ENCODE measurements at places on chromosomes 13 and 19.

GRCh38 chr19:7871437-7872305 is 2.5 kb downstream of the PRR36 start:
- peak; percentile 36 for DNase-seq

DNA sequence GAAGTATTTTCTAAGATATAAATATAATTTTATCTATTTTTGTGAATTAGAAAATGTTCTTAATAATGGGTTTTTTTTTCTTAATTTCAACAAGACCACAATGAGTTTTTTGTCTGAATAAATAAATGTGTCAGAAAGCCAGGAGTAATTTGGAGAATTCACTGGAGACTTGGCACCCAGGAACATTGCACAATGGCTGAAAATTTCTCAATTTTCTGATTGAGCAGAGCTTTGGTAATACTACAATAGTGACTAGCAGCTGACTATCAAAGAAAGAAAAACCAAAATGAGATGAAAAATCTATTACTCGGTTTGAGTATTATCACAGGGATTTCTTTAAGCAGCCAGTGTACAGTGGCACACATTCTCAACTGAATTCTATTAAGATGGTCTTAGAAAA is 394.4 kb upstream of the PCDH20 start:
- DNase-seq: no peak

DNA sequence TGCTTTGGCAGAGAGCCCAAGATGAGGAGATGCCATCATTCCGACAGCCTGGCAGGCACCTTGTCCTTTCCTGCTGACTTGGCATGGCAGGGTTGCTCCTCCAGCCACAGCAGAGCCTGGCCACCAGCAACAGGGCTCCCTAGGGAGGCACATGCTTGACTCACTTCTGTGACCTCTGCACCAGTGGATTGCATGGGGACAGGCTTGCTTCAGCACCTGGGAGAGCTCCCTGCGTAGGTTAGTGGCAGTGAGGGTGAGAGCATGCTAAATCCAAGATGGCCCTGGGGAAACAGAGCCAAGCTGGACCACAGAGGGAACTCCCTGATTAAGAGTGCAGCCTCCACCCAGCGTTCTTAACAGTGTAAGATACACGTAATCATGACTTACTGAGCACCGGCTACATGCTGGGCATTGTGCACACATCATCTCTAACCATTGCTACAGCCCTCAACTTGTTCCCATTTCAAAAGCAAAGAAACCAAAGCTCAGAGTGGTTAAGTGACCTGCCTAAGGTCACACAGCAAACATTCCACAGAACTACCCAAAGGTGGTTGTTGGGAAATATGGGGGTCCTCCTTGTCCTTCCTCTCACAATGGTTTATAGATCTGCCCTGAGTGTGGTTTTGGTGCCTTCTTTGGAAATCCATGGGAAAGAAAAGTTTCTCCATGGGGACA is 116.6 kb upstream of the UQCRFS1 start:
- DNase-seq: no peak

DNA sequence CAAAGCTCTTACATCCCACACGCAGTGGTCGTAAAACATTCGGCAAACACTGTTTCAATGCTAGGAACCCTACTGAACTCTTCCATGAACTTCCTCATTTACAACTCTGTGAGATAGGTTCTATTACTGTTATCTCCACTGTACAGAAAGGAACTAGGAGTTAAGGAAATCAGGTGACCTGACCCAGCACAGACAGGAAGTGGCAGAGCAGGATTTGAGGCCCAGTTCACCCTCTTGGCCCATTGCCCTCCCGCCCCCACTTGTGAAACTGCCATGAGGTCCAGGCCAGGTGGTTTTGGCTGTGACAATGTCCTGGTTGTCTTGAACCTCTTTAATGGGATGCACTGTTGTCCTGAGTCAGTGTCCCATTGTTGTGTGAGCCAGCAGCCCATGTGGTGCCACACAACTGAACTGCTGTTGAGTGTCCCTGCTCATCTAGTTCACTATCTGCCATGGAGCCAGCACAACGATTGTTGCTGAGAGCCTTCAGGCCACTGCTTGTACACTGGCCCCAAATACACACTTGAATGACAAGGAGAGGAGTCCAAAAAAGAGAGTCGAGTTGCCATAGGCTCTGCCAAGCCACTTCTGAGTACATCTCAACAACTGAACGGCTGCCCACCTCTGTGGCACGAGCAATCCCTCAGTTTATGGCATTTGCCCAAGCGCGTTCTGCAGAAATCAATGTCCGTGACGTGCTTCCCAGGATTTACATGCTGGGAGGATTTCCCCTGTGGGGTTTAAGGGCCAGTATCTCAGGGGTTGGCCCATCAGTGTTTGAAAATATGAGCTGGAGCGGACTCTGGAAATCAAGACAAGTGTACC is 484.6 kb downstream of the TSHZ3 start:
- DNase-seq: no peak

DNA sequence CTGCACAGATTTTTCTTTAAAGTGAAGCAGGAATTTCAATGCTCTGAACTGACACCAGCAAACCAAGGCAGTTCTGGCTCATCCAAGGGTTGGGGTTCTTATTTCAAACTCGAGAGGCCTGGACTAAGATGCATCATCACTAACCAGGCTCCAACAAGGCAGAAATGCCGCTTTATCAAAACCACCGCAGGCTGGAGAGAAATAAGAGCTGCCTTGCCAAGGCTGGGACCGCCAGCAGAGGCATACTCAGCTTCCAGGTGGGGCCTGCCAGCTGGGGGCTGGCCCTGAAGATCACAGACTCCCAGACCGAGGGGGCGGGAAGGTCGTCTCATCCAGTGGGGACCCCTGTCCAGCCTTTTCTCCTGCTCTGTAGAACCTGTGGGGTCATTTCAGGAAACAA is 37.4 kb upstream of the GAS6 start:
- no peak for DNase-seq

DNA sequence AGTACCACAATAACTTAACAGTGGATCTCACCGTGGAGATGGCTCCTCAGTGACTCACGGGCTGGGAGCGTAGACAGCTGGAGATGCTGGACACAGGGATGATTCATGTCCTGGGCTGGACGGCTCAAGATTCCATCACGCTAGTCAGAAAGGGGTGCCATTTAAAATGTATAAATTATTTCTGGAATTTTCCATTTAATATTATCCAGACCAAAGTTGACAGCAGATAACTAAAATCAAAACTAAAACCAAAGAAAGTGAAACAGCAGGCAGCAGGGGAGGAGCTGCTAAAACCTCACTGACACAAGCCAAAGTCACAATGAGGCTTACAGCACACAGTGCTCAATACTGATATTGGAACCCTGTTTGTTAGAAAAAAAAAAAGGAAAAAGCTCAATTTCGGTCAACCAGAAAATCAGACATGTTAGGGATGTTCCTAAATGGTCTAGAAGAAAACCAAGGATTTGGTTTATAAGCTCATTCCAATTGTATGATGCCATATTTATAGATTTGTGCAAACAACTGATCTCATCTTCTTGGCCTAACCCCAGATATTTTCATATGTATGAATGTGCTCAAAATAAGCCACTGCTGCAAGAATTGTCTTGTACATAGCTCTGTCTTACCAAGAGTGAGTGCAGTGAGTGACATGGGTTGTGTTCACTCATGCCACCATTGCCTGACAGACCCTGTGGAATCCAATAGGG is 111.8 kb downstream of the SACS start:
- no peak for DNase-seq

Measured in stimulated activated CD8-positive, alpha-beta memory T cell treated with anti-CD3 and anti-CD28 coated beads, Interleukin-15, amount 100 ng/mL, for 24 hours (primary cell).